ENCODE measurements at places on chromosomes 3 and 15.

DNA sequence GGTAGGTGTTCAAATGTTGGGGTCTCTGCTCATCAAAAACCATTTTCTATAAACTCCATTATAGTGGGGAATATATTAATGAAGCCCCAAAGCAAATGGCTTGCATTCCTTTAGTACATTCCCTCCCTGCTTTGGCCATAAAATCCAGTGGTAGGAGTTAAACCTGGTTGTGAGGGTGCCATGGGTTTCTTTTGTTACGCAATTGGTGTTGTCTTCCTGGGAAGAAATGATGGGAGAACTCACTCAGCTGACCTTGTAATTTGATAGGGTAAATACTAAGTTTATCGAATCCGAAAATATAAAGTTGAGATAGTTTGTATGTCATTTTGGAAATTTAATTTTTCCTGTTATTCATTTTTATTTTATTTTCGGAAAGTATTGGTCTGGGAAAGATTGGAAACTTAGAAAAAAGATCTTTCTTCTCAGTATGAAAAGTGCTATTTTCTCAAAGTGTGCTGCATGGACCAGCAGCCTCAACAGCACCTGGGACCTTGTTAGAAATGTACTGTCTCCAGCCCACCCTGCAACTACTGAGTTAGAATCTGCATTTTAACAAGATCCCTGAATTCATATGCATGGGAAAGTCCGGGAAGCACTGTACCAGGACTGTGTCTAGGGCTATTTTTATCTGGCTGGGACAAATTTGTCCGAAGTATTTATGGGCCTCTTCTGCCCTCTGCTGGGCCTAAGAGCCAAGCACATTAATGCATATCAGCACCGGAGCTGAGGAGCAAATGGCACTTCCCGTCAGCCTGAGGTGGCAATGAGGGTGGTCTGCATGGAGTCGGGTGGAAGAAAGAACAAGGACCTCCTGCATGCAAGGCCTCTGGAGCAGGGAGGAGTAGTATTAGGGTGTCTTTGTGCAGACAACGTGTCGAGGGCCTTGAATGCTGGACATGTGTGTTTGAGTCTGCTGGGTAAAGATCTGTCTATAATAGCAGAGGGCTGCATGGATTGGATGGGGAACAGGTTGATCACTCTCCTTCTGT, 54.7 kb downstream of the FAM81A start:
- peak; percentile 83 for DNase-seq

DNA sequence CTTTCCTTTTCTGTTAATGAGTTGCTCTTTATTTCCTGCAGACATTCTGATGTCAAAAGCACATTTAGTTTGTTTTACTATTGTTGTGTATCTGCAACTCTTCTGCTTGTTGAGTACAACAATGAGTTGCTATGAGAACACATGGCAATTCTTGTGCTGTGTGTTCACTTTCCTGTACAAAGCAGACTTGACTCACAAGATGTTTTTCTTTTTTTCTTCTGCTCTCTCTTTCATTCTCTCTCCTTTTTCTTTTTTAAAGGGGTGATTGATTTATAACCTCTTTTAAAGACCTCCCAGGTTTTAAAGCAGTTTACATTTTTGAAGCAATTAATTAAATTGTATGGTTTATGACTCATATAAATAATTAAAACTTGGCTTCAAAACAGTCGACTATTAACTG, 31.6 kb upstream of the ABHD10 start:
- DNase-seq: peak; percentile 3

GRCh38 chr15:47523681-47524475, 193.4 kb upstream of the SEMA6D start:
- no peak for DNase-seq

DNA sequence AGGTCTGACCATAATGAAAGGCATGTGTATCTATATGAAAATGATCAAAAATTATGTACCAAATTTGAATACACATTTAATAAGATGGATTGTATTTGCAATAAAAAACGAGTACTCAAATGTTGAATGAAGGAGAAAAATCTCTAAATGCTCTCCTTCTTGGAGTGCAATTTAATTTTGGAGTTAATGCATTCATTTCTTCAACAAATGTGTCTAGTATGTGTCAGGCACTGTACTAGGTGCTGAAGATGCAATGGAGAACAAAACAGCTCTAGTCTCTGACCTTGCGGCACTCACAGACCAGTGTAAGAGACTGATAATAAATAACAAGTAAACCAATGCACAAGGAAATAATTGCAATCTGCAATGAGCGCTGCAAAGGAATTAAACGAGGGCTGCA, 28.8 kb downstream of the CA12 start:
- DNase-seq: no peak

DNA sequence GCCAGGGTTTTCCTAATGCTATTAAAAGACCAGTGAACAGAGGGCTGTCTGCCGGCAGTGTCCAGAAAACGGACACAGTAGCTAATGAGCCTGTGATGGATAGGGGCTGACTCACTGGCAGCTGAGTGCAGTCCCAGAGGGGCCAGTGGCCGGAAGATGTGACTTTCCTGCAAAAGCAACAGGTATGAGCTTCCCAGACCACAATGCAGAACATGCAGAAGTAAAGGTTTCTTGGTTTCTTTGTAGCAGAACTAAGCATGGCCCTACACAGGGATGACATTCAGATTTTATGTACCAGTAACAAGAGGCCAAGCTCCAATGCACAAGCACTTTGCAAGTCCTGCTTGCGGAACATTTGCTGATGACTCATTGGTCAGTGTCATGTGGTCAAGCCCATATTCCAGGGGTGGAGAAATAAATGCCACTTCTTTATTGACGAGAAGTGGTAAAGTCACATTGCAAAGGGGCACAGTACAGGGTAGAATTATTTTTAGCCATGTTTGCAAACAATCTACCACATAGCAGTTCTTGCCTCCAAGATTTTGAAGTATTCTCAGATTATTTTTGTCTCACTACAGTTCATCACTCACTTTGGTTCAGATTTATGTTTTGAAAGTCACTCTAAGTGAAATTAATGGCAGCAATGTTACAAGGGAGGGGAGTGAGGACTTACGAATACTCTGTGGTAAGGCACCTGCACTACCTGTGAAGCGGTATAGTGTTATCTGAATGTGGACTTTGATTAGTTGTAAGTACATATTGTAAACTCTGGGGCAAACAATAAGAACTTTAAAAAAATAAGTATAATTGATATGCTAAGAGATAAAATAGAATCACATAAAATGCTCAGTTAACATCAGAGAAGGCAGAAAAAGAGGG, 263.3 kb downstream of the ABHD5 start:
- no peak for DNase-seq

DNA sequence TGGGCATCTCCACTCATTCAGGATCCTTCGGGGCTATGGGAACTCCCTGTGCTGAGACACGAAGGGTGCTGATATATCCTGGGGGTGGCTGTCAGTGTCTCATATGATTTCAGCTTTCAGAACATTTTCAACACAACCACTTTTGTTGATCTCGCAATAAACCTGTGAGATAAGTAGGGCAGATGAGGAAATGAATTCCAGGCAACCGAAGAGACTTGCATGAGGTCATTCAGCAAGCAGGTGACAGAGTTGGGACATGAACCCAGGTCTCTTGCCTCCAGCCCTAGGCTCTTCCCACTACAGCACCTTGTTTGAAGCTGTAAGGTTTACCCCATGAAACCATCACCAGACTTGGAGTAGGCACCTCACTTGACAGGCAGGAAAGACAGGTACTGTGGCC, 16.6 kb downstream of the DUOX1 start:
- DNase-seq: no peak

GRCh38 chr3:139694542-139694941, 16.8 kb upstream of the NMNAT3 start:
- no peak for DNase-seq

DNA sequence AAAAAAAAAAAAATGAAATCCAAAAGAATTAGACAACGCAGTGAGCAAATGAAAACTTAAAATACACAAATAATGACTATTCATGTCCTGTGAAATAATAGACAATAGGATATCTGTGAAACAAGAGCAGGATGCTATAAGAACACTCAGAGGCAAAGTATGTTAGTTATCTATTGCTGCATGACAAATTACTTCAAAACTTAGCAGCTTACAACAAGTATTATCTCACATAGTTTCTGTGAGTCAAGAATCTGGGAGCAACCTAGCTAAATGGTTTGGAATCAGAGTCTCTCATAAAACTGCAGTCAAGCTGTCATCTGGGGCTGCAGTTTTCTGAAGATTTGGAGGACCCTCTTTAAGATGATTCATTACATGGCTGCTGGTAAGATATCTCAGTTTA, 36.5 kb upstream of the ZMAT3 start:
- no peak for DNase-seq

DNA sequence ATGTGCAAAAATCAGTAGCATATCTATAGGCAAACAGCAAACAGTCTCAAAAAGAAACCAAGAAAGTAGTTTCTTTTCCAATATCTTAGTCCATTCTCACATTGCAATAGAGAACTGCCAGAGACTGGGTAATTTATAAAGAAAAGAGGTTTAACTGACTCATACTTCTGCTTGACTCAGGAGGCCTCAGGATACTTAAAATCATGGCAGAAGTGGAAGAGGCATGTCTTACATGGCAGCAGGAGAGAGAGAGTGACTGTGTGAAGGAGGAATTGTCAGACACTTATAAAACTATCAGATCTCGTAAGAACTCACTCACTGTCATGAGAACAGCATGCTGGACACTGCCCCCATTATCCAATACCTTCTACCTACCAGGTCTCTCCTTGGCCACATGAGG, 327.9 kb upstream of the EPHA3 start:
- DNase-seq: no peak

- DNase-seq: no peak
These were observed 116.5 kb downstream of the SLMAP start for GRCh38 chr3:57872606-57873005.

- peak; percentile 58 for DNase-seq
These were observed 754.8 kb downstream of the ROBO1 start for GRCh38 chr3:79012946-79013362.

DNA sequence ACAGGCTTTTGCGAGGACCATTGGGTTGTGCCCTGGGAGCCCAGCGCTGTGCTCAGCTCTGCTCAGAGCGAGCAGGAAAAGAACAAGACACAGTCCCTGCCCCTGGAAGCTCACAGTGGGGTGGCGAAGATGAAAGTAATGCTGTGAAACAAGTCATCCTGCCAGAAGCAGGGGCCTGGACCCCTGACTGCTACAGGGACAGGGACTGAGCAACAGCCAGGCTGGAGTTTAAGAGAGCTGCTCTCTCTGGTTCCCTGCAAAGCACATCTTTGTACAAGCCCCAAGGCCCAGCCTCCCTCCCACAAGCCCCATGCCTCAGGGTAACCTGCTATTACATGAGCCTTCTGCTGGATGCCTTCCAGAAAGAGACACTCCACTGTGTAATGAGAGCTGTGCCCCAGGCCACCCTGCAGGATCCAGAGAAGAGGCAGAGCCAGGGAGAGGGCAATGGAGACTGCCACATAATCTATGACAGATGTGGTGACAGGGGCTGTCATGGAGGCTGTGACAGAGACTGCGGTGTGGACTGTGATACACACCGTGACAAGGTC, 7.1 kb upstream of the HCN4 start:
- DNase-seq: peak; percentile 82

DNA sequence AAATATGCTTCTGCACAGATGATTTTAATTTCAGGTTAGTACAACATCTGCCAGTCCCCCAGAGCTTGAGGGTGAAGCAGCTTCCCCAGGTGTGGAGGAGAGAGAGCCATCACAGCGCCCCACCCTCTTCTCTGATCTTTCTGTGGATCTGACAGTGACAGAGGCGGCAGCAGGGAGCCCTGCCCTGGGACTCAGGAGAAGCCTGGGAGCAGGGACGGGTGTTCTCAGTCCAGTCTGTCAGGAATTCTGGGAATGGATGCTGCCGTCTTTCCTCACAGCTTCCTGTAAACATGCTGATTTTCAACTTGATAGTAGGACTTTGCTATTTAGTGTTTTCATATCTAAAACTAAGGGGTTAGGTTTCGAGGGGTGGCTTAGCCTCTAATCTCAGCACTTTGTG, 11.4 kb upstream of the RAB8B start:
- peak; percentile 94 for DNase-seq

GRCh38 chr15:39462691-39463090, 118.2 kb upstream of the THBS1 start:
- DNase-seq: no peak

DNA sequence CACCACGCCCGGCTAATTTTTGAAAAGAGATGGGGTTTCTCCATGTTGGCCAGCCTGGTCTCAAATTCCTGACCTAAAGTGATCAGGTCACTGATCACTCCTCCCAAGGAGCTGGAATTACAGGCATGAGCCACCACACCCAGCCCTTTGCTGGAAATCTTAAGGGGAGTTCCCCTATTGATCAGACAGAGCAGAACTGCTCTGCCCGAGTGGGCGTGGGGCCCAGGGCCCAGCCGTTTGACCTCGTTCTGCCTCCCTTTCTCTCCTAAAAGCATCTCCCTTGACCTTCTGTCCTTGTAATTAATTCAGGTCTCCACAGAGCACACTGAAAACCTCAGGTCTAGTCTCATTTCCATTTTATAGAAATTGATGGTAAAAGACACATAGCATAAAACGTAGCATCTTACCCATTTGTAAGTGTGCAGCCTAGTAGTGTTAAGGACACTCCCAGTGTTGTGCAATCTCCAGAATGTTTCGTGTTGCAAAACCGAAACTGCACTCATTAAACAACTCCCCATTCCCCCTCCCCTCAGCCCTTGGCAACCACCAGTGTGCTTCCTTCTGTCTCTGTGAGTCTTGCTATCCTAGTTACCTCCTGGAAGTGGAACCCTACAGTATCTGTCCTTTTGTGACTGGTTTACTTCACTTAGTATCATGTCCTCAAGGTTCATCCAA, 89.3 kb downstream of the SLCO3A1 start:
- peak; percentile 83 for DNase-seq

DNA sequence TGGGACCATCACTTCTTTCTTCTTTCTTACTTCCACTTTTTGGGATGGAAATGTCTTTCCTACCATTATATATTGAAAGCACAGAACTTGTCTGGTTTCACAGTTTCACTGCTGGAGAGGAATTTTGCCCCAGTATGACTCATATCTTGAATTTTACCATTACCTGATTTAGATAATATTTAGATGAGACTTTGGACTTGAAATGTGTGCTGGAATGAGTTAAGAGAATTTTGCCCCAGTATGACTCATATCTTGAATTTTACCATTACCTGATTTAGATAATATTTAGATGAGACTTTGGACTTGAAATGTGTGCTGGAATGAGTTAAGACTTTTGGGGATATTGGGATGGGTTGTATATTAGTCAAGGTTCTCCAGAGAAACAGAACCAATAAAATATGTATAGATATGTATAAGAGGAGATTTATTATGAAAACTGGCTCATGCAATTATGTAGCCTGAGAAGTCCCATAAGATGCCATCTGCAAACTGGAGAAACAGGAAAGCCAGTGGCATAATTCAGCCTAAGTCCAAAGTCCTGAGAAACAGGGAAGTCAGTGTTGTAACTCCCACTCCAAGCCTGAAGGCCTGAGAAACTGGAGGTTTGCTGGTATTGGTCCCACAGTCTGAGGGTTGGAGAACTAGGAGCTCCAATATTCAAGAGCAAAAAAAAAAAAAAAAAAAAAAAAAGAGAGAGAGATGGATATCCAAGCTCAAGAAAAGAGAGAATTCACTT, 1029.2 kb downstream of the EPHA3 start:
- DNase-seq: no peak

- DNase-seq: peak; percentile 17
These were observed 378.5 kb downstream of the DIPK2A start for GRCh38 chr3:144350125-144350524.

- no peak for DNase-seq
These were observed 14.6 kb upstream of the RFTN1 start for GRCh38 chr3:16528106-16528505.

- DNase-seq: no peak
These were observed 85.8 kb downstream of the ANP32A start for GRCh38 chr15:68734881-68735280.
